ENCODE measurements at places on chromosomes 4 and X.
A peak's percentile ranks its signal among the peaks of the same experiment; 100 is the strongest.

GRCh38 chr4:180539284-180539683, 1703.9 kb upstream of the TENM3 start:
- DNase-seq, result no peak

DNA sequence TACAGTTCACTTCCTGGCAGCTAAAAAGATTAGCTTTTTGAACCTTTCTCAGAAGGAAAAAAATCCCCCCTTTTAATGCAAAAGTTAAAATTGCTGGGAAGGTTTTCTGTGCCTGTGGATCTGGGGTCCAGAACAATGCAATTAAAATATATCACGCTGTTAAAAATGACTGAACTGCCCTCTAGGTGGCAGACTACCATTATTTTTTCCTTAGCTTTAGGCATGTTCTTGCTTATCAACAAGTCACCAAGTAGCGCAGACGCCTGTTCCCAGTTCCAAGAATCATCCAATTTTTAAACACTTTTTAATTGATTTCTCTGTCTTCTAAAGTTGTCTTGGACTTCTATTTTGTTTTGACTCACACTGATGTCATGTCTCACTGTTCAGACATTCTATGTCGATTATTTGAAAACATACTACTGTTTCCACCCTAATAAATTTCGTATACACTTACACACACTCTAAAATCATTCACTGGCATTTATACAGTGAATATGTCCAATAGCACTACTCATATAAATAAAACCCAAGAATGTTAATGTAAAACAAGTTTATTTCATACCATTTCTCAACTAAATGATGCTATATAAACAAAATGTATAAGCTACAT, 661.6 kb downstream of the RAPGEF2 start:
- DNase-seq, result peak; percentile 59

- DNase-seq, result no peak
Measured at GRCh38 chr4:87006426-87006675, 71.5 kb downstream of the AFF1 start.

DNA sequence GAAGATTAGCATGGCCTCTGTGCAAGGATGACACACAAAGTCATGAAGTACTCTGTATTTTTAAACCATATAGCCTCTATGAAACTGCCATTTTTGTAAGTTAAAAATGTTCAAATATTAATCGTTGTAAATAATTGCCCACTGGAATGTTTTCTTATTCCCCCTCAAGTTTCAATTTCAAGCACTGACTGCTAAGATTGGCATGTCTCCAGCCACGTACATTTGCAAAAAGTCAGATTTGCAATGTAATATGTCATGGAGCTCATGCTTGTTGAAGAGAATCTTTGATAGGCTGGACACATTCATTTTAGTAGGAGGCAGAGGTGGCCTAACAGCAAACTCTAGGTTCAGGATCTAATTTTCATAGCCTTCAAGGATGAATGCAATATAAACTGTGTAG, 124.7 kb downstream of the CBR4 start:
- DNase-seq, result no peak

GRCh38 chrX:23515028-23515427, 152.3 kb upstream of the PRDX4 start:
- no peak for DNase-seq

- peak; percentile 39 for DNase-seq
Measured at GRCh38 chrX:2819345-2820135, 9.2 kb upstream of the GYG2 start.

DNA sequence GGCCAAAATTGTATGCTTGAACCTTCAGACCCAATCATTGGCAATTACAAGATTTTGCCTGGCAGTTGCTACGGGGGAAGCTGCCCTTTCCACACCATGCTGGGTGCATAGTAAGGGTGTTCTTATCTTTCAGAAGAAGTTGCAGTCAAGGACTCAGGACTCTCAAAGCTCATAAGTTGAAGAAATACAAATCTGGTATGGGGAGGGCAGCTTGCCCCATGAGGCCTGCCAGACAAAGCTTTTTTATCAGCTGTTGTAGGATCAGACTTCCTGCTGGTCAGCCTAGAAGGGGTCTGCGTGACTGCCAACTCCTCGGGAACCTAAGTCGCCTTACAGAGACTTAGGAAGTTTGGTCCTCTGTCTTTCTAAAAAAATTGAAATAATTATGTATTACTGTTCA, 174.9 kb upstream of the TECRL start:
- DNase-seq, result no peak

DNA sequence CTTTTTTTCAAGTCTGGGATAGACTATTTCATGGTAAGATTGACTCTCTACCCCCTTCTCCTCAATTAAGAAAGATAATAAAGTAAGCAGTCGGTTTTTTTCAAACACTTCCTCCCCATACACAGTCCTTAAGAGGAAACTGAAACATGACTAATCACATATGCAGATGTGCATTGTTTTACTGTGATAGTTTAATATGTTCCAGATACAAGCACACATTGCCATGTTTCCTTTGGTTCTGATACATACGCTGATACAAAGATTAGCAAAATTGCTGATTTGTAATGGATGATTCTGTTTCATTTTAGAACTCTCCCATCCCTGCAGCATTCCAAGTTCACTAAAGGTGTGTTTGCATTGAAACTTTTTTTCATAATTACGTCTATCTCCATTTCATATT, 76.1 kb downstream of the FBXO8 start:
- peak; percentile 40 for DNase-seq

- no peak for DNase-seq
Measured at GRCh38 chrX:9676306-9676705, 89.3 kb downstream of the GPR143 start.

- no peak for DNase-seq
Measured at GRCh38 chr4:139492429-139492828, 38.5 kb downstream of the RAB33B start.

DNA sequence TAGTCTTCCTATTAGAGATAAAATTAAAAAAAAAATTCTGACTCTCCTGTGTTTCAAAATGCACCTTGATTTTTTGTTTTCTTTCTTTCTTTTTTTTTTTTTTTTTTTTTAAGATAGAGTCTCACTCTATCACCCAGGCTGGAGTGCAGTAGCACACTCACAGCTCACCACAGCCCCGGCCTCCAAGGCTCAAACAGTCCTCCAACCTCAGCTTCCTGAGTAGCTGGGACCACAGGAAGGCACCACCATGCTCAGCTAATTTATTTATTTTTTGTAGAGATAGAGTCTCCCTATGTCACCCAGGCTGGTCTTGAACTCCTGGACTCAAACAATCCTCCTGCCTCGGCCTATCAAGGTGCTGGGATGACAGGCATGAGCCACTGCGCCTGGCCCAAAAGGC, 41.1 kb upstream of the TMEM184C start:
- DNase-seq, result no peak

DNA sequence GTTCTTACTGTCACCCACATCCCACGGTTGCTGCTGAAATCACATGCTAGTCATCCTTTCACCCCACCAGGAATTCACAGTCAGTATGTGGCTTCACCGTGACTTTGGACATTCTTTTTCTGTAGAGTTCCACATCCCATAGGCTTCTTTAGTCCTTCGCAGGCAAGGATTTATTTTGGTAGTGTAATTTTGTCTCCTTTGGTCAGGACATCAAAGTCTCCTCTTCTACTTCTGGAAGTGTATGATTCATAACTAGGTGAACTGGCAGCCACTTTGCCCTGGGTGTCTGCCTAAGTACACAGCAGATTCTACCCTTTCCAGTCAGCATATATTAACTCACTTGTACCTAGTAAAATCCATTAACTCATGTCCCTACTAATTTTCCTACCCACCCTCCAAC, 38.3 kb upstream of the MMAA start:
- no peak for DNase-seq

DNA sequence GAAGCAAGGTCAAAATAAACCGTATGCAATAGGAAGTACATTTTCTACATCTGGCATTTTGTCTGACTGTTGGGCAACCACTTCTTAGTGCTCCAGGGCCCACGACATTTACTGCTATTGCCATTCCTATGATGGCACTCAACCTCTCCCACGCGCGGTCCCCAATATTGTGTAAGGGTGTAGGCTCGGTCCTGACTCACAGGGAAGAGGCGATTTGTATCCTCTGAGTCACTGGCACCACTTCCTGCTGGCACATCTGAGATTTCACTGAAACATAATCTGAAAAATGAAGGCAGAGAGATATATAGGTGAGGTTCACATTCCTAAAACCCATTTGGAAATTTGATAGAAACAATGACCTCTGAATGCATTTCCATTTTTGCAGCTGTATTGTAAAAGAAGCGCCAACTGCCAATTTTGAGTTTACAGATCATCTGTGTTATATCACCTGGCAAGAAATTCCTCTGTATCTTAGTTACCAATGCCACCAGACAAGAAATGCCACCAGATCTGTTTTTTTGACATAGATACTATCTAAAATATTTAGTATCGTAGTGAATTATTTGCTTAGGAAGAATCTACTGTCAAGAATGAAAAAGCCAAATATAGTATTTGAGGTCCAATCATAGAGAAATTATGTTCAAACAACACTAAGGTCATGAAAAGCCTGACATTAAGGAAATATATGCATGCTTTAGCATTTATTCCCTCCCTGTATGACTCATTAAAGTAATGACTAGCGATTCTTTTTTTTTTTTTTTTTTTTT, 9.8 kb downstream of the EREG start:
- no peak for DNase-seq

DNA sequence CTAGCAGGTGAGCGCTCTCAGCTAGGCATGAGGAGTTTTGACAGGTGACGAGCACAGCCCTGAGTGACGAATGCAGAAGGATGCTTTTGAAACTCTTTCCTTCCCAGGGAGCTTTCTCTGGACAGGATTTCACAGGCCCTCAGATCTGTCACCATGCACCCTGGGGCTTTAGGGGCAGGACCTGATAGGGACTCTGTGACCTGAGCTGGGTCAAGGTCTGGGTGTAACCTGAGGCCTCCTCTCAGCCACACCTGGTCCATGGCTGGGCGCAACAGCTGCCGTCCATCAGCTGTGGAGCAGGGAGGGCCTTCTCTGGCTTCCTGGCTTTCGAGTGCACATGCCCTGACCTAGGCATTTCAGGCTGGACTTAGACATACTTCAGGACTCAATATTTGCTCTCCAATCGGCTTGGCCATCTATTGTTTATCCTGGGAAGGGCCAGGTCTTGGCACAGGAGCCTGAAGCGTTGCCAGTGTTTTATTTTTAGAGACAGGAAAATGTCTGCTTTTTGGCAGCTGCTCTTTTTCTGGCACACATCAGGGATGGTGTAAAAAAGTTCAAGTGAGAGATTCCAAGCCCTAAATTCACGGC, 56.4 kb downstream of the C4orf51 start:
- DNase-seq, result no peak

- no peak for DNase-seq
Measured at GRCh38 chr4:147088146-147088545, 142.5 kb upstream of the TTC29 start.

DNA sequence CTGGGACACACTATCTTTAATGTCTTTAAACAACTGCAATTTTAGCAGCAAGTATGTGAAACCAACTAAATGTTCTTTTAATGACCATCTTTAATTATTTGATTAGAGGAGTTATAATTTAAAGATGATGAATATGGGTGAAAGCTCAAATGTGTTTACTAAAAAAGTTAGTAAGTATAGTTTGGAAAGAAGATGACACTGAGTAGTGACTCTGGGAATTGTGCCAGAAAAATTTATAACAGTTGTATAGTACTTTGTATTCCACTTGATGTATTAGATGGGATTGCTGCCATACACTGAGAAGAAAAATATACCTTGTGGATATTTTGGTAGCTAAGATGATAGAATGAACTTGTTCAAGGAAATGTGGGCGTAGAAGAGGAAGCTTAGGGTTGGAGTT, 19.5 kb upstream of the PACRGL start:
- no peak for DNase-seq

GRCh38 chr4:158250321-158250720, 40.0 kb downstream of the TMEM144 start:
- no peak for DNase-seq

GRCh38 chrX:16560173-16560572, 89.8 kb upstream of the S100G start:
- DNase-seq, result no peak
